ENCODE measurements at places on chromosomes 7 and 10. TPM values are rescaled to one million over a fixed set of nuclear protein-coding genes. Genes with fewer than 3 reads are reported as not detected.

DNA sequence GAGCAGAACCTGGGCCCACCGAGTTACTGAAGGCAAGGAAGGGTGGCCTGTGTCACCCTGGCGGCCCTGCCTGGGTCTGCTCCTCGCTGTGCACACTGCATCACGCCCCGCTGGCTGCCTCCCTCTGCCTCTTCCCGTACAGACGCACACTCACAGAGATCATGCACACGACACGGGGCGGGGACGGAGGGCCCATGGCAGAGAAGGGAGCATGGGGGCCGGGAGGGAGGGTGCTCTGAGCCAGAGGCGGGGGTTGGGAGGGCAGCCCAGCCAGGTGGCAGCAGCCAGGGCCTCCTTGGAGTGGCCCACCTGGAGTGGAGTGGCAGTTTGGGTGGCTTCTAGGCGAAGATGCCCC lies 16.6 kb downstream of the BUD23 start:
- no peak for DNase-seq

DNA sequence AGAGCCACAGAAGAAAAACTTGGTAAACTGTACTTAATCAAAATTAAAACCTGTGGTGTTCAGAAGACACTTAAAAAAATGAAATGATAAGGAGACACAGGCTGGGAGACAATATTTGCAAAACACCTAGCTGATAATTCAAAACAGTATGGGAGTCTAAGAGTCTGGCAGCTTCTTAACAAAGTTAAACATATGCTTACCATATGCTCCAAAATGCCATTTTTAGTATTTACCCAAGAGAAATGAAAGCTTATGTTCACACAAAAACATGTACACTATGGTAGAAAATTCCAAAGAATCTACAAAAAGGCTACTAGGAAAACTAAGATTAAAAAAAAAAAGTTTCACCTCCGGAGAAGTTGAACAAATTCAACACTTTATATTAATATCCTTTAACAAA lies 48.6 kb downstream of the ITGB1 start:
- DNase-seq: peak; percentile 10

- no peak for DNase-seq
Measured at GRCh38 chr10:125992254-125992653, 95.9 kb downstream of the FANK1 start.

DNA sequence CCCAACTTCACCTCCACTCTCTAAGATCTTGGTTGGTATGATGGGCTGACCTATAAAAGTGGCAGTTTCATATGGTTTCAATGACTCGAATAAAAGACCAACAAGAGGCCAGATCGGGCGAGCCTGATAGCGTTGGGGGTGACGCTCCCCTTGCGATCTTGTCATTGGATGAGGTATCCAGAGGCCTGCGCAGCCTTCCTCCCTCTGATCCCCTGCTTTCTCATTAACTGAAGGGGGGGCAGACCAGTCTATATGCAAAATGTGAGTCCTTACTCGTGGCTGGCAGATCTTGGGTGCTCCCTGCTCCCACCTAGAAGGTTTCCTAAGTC lies 937 bp upstream of the COBL start:
- DNase-seq: no peak

DNA sequence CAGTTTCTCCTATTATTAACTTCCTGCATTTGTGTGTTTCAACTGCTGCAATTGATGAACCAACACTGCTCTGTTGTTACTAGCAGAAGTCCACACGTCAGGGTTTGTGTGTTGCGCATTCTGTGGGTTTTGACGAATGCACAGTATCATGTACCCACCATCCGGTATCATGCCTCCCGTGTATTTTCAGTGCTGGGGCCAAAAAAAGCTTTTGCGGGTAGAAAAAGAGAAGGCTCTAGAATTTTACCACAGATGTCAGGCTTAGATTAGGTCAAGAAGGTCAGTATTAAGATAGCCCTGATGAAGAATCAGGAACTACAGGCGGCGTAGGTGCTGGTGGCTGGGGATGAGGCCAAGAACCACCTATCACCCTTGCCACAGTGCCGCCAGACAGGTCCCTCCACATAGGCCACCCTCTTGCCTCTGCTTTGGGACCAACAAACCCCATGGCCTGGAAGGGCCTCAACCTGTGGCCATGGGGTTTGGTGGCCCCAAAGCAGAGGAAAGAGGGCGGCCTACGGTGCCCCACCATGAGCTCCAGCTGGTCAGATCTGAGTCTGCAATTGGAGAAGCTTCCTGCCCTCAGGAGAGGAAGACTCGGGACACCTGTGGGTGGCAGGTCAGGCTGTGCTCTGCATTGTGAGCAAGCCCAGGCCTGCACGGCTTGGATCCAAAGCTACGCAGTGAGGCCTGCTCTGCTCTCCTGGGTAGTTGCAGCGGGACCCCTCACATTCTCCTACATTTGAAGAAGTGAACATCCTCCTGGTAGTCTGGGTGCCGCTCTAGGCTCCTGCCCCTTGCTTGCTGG lies 71.9 kb downstream of the MKI67 start:
- DNase-seq: no peak

DNA sequence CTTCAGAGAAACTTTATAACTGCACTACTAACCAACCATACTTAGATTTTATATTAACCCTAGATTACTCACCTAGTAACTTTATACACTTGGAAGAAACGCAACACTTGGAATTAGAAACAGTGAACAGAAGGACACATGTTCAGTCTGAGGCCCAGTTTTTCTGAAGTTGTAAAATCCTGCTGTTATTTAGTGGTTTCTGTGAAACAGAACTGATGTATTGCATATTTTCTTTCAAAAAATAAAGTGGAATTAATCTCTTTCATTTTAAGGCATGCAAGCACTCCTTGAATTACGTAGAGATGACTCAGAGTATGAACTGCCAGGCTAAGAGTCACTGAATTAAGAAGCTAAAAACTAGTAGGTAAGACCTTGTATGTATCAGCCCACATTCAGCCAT lies 215.8 kb downstream of the SKAP2 start:
- no peak for DNase-seq

GRCh38 chr10:119161680-119162451 lies 3.6 kb downstream of the SFXN4 start:
- no peak for DNase-seq

The TPST1 gene
- total RNA-seq: 34.0 TPM

The NKX2-3 gene
- total RNA-seq: 6.2 TPM
